ENCODE measurements at places on chromosomes 5 and 9.

- DNase-seq: no peak
Measured at GRCh38 chr5:65834306-65834705, 92.1 kb upstream of the ERBIN start.

DNA sequence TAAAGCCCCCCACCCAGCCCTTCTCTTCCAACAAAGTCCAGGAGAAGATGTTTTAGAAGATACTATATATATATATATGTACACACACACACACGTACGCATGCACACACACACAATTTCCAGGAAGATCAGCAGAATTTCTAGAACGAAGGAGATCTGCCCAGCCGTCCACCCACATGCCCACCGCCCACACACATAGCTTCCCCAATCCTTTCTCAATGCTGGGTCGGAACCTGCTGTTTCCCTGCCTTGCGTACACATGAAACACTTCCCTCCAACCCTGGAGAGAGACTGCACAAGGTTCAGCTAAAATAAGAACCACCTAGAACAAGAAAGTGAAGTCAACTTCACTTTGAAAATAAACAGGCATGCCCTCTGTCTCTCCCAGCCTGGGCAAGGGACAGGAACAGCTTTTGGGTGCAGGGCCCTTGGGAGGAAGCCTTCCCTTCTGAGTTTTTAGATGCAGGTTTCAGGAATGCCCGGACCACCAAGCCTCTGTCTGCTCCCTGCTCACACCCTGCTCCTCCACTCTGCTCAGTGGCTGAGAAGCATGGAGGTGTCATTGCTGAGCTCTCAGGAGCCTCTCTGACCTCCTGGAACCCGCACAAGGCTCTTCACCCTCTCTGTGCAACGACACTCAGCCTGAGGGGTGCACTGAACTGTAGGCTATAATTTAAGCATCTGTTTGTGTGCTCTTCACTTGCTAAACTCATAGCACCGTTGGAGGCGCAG lies 149.4 kb downstream of the C5orf15 start:
- no peak for DNase-seq

DNA sequence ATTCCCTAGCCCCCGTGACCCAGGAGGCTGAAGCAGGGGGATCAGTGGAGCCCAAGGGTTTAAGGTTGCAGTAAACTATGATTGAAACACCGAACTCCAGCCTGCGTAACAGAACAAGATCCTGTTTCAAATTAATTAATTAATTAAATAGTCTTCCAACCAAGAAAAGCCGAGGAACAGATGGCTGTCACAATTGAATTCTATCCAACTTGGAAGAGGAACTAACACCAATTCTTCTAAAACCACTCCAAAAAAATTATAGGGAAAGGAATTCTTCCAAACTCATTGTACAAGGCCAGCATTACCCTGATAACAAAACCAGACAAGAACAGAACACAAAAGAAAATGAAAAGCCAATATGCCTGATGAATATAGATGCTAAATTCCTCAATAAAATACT lies 43.4 kb upstream of the RGS7BP start:
- no peak for DNase-seq

GRCh38 chr5:171401167-171401947 lies 13.7 kb downstream of the NPM1 start:
- DNase-seq: no peak

DNA sequence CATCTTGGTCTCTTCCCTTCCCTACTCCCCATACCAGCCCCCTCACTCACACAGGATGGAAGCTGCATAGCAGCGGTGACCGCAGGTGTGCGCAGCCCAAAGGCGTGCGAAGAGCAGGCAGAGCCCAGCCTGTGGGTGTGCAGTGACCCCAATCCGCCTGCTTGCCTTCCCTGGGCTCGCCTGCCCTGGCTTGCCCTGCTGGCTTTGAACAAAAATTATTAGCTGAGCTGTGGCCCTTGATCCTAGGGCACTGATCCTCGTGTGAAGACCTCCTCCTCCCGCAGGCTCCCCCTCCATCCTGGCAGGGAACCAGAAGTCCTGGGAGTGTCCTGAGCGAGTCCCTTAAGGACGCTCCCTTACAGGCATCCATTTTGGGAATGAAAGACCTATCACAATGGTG lies 31.9 kb downstream of the MORN5 start:
- DNase-seq: no peak

GRCh38 chr5:132419502-132420468 lies 50.3 kb downstream of the SLC22A5 start:
- peak; percentile 58 for DNase-seq

DNA sequence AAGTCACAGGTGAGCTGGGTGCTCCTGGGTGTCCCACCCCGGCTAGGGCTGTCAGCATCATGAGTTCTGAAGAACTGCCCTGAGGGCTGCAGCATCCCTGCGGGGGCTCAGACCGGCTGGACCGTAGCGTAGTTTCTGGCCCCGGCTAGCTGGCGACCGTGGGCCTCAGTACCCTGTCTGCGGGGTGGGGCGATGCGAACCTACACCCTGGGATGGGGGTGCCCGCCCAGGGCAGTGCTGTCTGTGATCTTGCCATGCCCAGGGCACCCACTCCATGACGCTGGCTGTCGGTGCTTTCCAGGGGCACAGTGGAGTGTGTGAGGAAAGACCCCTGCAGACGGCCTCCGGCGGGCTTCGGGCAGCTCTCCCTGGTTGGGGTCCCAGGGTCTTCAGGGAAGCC lies 66.5 kb upstream of the IRX4 start:
- DNase-seq: no peak

Data from NCI-H146 (cell line).